G401 (cell line): ENCODE measurements at places on chromosomes 13 and 19. TPM values are rescaled to one million over a fixed set of nuclear protein-coding genes. Genes with fewer than 3 reads are reported as not detected.

Gene GJA3
- 2.8 and 3.6 TPM in 2 replicates for total RNA-seq

Gene ATP4B
- not detected in 2 replicates for total RNA-seq

Gene VSTM1
- 0.71 TPM in 1 of 2 replicates, not detected in the other for total RNA-seq

Gene IL12RB1
- not detected in 2 replicates for total RNA-seq

Gene FAM83E
- 0.34 TPM in 1 of 2 replicates, not detected in the other for total RNA-seq

Gene CCNE1
- total RNA-seq = 50.8 and 76.0 TPM in 2 replicates

Gene KLHL1
- not detected in 2 replicates for total RNA-seq

Gene PET100
- total RNA-seq = 31.2 and 80.2 TPM in 2 replicates

Gene ZNF8
- 5.2 and 6.5 TPM in 2 replicates for total RNA-seq

Gene SMARCA4
- 214 and 281 TPM in 2 replicates for total RNA-seq

Gene BRCA2
- 4.2 and 15.5 TPM in 2 replicates for total RNA-seq

Gene CA11
- total RNA-seq = 103 TPM in 2 replicates

Gene CFAP97D2
- not detected in 2 replicates for total RNA-seq

Gene WDR62
- total RNA-seq = 9.7 and 12.9 TPM in 2 replicates

Gene PGLYRP1
- total RNA-seq = not detected in 2 replicates

Gene TEX101
- total RNA-seq = 1.7 TPM in 1 of 2 replicates, not detected in the other

Gene TEX26
- total RNA-seq = not detected in 2 replicates

Gene CKM
- total RNA-seq = 8.1 and 9.7 TPM in 2 replicates

Gene SEMA6B
- 147 and 162 TPM in 2 replicates for total RNA-seq

Gene PRX
- total RNA-seq = 5.6 and 5.9 TPM in 2 replicates

Gene RYR1
- 0.27 and 0.31 TPM in 2 replicates for total RNA-seq

Gene MUC16
- total RNA-seq = not detected in 2 replicates

Gene CALR3
- not detected in 2 replicates for total RNA-seq

Gene BRME1
- 2.9 and 6.6 TPM in 2 replicates for total RNA-seq

Gene OXGR1
- not detected in 2 replicates for total RNA-seq

Gene CYP4F2
- total RNA-seq = 2.3 and 6.3 TPM in 2 replicates

Gene IGFL1
- total RNA-seq = not detected in 2 replicates

Gene CDX2
- 0.37 and 0.41 TPM in 2 replicates for total RNA-seq

Gene CNN1
- 28.0 and 34.3 TPM in 2 replicates for total RNA-seq

Gene GNG14
- total RNA-seq = not detected in 2 replicates

Gene CRX
- total RNA-seq = 0.34 and 0.68 TPM in 2 replicates

Gene ZNF285
- 0.24 and 0.31 TPM in 2 replicates for total RNA-seq

Gene SMIM44
- not detected in 2 replicates for total RNA-seq

Gene ZNF560
- not detected in 2 replicates for total RNA-seq

Gene ZNF699
- total RNA-seq = 8.4 and 8.9 TPM in 2 replicates

Gene C13orf42
- not detected in 2 replicates for total RNA-seq

Gene DNAAF3
- total RNA-seq = 25.2 and 37.7 TPM in 2 replicates

Gene TUBB4A
- total RNA-seq = 2.1 and 3.3 TPM in 2 replicates

Gene TRPC4
- total RNA-seq = not detected in 2 replicates

Gene ZNF578
- not detected in 2 replicates for total RNA-seq

Gene ERICH6B
- total RNA-seq = not detected in 2 replicates
